ENCODE measurements at places on chromosomes 6 and 20.
A peak's percentile ranks its signal among the peaks of the same experiment; 100 is the strongest.

- DNase-seq: no peak
Observed at GRCh38 chr6:170449835-170450753, 103.0 kb downstream of the PSMB1 start.

DNA sequence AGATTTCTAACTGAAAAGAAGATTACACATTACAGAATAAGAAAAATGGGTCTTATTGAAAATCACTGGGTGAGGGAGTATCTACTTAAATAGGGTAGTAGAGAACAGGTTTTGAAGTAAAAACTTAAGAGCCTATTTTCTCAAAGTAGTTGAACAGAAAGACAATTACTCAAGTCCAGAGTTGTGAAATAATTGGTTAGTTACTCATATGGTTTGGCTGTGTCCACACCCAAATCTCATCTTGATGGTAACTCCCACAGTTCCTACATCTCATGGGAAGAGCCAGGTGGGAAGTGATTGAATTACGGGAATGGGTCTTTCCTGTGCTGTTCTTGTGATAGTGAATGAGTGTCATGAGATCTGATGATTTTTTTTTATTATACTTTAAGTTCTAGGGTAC lies 1035.3 kb upstream of the GJE1 start:
- no peak for DNase-seq

GRCh38 chr6:167944130-167944529 lies 53.3 kb upstream of the KIF25 start:
- no peak for DNase-seq

- DNase-seq: no peak
Observed at GRCh38 chr6:130713144-130713543, 114.1 kb upstream of the SMLR1 start.

- DNase-seq: peak; percentile 5
Observed at GRCh38 chr6:110476046-110476849, at the start of gene SLC22A16. Gene SLC22A16, minus strand, starts transcription at chr6:110476613. Its CDS starts 39 bp downstream, at chr6:110476574.

DNA sequence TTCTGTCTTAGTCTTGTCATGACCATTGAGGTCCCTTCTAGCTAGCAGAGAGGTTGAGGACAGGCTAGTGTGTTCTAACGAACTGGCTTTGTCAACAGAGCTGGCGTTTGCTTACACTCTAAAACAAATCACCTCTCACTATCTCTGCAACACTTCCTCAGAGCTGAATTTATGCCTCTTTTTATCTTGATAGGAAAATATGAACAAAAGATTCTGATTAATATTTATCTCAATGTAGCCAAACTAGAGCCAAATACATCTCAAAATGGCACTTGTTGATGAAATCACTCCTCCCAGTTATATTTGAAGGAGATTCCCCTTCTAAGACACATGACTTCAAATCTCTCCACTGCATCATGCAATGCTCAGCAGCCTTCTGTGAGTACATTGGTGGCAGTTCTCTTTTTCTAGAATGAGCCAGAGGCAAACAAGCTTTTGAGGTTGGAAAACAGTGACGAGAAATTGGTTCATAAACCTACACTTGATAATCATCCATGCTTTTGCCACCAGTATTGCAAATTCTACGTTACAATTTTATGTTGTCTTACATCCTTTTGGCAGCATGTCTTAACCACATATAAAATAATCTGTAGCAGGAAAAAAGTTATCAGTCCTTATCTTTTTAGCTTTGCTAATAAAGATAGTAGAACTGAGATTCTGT lies 615.7 kb upstream of the CITED2 start:
- no peak for DNase-seq

DNA sequence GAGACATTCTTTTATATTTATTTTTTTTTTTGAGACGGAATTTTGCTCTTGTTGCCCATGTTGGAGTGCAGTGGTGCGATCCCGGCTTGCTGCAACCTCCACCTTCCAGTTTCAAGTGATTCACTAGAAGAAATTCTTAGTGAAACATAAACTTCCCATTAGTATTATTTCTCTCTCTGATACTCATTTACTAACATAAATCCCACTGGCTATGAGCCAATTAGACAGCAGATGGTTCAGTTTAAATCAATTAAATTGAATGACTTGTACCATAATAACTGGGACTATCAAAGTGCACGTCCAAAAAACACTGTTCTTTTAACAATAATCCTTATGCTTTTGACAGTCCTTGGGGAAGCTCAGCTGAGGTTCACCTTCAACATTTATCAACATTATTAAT lies 111.2 kb upstream of the PTCHD4 start:
- no peak for DNase-seq

DNA sequence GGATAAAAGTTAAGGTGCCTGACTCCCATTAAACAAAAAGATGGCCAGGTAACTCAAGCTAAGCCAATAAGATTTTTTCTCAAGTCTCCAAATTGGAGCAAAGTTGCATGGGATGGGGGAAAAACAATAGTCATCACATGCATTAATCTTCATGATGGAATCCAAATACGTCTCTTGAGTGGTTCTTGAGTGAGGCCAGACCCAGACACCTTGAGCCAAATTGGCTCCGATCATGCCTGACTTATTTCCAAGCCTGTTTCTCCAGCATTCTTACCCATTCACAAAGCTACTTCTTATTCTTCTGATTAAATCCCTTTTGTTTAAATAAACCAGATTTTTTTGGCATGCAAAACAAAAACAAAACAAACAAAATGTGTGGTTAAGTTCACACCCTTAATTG lies 420.3 kb upstream of the NRSN1 start:
- no peak for DNase-seq

- no peak for DNase-seq
Observed at GRCh38 chr6:113691260-113691656, 165.9 kb upstream of the MARCKS start.

- no peak for DNase-seq
Observed at GRCh38 chr6:109255946-109256640, 126.2 kb downstream of the CD164 start.

- no peak for DNase-seq
Observed at GRCh38 chr20:45470937-45471336, 1.4 kb downstream of the WFDC2 start.

DNA sequence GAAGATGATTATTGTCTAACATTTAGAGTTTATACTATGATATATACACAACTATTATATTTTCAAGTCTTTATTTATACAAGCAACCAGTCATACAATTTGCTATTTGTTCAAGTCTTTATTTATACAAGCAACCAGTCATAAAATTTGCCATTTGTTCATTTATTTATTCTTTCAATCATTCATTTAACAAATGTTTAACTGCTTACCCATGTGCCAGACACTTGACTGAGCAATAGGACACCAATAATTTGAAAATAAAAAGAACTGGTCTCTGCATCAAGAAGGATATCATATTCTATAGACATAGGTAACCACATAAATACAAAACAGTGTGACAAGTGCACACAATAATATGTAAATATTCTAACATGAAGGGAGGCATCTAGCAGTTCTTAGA lies 20.3 kb downstream of the GRIK2 start:
- DNase-seq: no peak

DNA sequence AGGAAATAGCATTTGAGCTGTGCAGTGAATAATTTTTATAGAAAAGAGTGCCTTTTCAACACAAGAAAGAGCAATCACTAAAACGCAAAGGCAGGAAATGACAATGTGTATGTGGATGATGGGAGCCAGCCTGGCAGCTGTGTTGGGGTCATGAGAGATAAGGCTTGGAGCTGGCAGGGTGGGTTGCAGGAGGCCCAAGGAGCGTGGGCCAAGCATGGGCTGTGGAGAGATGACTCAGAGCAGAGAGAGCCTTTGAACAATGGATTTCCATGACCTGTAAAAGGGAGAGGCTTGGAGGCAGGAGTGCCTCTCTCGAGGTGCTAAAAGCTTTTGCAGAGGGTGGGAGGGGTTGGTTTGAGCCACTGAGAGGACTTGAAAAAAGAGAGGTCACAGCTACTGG lies 6.6 kb upstream of the TBC1D7 start:
- no peak for DNase-seq

DNA sequence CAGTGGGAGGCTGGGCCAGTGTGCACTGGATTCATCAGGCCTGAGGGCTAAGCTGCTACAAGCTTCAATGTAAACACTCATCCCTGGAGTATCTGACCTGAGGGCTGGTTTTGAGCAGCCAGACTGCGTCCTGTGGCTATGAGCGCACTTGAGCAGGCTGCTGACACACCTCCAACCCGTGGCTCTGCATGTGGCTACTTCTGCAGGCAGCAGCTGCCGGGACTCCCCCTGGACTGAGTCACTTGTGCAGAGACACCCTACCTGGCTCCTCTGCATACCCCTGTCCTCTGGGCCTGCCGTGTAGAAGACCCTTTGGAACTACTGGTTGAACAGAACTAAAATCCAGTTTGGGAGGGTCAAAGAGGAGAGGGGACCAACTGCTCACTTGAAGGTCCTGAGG lies 172.0 kb downstream of the SCP2D1 start:
- DNase-seq: no peak

GRCh38 chr6:147170269-147170668 lies 33.9 kb upstream of the STXBP5 start:
- no peak for DNase-seq

DNA sequence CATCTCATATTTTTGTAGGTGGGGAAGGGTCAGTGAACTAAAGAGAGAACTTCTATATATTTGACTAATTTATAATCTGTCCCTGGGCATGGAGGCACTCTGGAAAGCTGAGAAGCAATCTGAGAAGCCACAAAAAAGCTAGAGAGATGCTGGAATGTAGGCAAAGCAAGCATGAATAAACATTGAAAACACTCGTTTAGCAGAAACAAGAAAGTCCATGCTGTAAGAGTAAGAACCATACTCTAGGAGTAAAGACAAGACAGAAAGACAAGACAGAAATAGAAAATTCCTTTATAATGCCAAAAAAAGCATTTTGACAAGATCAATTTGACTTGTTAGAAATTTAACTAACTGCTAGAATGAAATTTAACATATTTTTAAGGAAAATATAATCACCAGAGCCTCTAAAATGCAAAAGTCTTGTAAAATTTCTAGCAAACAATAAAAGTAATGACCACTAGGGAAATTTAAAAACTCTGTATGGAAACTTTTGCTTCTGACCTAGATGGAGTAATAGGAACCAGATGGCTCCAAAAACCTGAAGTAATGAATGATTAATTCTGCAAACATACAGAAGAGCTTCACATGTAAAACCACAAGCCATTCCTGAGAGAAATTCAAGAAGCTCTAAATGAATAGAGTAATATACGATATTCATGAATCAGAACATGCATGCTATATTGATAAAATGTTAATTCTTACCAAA lies 625.7 kb upstream of the PTCHD4 start:
- no peak for DNase-seq

DNA sequence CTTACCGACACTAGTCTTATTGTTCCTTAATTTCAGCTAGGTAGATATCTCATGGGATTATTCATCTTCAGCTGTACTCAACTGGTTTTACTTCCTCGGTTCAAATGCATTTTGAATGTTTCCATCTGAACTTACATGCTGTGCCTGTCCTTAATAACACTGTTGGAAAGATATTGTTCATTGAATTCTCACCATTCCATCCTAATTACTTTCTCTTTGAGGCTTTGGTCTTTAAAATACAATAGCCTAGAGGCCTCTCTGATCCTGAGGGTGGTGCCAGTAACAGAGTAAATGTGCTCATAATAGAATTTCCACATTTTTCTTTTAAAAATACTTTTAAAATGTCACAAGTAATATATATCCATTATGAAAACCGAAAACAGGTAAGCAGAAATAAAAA lies 54.0 kb downstream of the IL20RA start:
- DNase-seq: no peak

DNA sequence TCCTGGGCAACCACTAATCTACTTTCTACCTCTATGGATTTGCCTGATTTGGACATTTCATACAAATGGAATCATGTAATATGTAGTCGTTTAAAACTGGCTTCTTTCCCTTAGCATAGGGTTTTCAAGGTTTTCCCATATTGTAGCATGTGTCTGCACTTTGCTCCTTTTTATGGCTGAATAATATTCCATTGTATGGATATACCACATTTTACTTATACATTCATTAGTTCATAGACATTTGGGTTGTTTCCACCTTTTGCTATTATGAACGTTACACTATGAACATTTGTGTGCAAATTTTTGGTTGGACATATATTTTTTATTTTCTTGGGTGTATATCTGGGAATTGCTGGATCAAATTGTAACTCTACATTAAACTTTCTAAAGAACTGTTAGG lies 600.4 kb upstream of the NOX3 start:
- no peak for DNase-seq

- no peak for DNase-seq
Observed at GRCh38 chr6:36779227-36779626, 60.0 kb downstream of the CPNE5 start.

GRCh38 chr6:30149858-30150550 lies 11.0 kb downstream of the TRIM10 start:
- DNase-seq: no peak

DNA sequence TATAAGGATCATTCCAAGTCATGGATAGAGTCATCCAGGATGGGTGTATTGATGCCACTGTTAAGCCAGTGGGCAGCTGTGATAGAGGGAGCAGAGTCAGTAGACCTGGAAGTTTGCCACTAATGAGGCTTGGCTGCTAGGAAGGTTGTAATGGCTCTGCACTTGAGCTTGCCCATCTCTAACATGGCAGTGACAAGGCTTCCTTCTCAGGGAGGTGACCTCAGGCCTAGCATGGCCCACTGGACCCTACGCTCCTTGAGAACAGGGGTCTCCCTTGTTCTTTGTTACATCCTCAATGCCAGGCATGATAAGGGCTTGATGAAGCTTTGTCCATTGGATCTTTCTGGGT lies 155.1 kb downstream of the CD83 start:
- DNase-seq: no peak

GRCh38 chr20:58001946-58002345 lies 226.5 kb downstream of the ANKRD60 start:
- DNase-seq: no peak

GRCh38 chr20:42173440-42173839 lies 555.3 kb upstream of the CHD6 start:
- DNase-seq: no peak

DNA sequence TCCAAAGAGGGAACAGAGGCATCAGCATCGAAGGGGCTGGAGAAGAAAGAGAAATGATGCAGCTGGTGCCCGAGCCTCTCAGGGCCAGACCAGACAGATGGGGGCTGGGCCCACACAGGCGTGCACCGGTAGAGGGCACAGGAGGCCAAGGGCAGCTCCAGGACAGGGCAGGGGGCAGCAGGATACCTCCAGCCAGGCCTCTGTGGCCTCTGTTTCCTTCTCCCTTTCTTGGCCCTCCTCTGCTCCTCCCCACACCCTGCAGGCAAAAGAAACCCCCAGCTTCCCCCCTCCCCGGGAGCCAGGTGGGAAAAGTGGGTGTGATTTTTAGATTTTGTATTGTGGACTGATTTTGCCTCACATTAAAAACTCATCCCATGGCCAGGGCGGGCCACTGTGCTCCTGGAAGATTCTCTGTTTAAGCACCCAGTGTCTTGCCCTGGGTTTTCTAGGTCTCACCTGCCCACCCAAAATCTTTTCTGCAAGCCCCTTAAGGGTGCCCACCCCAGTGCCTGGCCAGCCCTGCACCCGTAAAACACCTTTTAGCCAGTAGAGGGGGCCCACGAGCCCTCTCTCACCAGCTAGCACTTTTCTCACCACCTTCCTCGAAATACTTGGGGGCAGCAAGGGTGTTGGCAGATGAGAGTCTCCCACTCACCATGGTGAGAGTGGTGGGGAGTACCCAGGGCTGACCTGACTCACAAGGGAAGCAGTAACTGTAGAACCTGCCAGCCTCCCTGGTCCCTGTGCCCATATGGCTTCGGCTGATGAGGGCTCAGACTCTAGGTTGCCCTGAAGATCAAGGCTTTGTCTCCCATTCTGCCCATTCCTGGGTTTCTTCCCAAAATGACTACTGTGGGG lies 35.7 kb upstream of the ID1 start:
- peak; percentile 72 for DNase-seq

Data from stimulated activated CD4-positive, alpha-beta T cell treated with anti-CD3 and anti-CD28 coated beads, Interleukin-2, amount 100 ng/mL, for 24 hours (primary cell).